Fibroblast of mammary gland (primary cell): ENCODE measurements at places on chromosomes 5 and 9.

DNA sequence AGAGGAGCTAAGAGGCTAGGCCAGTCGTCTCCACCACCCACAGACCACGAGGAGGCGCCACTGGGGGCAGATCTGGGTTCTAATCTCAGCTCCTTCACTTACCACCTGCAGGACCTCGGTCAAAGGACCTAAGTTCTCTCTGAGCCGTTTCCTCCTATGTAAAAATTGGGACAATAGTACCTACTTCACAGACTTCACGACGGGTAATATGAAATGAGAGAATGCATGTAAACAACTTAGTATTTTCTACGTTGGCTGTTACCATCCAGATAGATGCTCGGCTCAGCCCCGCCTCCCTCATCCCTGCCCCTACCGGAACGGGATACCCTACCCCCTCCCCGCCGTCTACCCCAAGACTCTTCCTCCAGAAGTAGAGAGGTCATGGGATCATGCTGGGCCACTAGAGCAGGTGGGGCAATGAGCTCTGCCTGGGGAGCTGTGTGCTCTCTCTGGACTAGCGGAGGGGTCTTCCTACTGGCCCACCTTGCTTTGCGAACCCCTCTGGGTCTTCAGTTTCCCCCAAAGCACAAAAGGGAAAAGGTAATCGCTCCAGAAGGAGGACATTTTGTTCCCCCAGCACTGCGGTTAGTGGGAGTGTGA lies 541 bp downstream of the GNPDA1 start:
- DNase-seq = peak; percentile 65

DNA sequence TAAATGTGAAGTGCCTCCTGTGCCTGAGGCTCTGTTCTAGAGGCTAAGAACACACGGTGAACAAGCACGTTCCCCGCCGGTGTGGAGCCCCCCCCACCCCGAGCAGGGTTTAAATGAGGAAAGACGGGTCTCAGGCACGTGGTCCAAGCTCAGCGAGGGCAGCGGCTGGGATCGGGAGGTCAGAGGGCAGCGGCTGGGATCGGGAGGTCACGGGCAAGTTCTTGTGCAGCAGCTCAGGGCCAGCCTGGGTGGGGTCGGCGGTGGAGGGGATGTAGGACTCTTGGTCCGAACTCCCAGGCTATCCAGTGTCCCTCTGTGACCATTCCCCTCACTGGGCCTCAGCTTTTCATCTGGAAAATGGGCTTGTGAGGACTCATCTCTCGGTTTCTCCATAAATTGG lies 2.7 kb upstream of the GBGT1 start:
- DNase-seq = no peak

DNA sequence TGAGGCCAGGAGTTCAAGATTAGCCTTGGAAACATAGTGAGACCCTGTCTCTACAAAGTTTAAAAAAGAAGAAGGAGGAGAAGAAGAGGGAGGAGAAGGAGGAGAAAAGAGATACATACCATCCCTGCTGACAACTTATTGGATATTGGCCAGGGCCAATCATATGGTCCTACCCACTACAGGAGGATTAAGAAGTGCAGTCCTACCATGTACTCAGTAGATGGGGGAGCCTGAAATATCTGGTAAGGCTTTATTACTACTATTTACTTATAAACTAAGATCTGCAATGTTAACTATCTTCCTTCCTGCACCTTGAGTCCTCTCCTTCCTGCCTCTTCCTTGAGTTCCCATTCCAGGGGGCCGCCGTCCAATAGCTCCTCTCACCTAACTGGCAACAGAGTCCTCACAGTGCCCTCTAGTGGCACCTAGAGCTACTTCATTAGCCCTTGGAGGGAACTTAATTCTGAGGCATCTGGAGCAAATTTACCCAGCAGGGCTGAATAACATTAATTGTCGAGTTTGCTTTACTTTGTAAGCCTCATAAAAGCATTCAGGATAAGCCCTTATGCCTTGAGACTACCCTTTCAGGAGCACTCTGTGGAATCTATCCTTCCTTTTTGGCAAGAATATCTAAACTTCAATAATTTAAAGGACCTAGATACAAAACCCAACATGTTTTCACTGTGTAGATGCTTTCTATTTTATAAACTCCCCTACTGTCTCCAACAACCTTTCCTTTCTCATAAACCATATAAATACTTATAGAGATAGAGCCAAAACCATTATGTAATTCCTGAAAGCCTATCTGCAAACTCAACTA lies 39.1 kb upstream of the RANBP6 start:
- DNase-seq = peak; percentile 73

GRCh38 chr9:127187231-127187956 lies 65.0 kb upstream of the ANGPTL2 start:
- peak; percentile 99 for DNase-seq

DNA sequence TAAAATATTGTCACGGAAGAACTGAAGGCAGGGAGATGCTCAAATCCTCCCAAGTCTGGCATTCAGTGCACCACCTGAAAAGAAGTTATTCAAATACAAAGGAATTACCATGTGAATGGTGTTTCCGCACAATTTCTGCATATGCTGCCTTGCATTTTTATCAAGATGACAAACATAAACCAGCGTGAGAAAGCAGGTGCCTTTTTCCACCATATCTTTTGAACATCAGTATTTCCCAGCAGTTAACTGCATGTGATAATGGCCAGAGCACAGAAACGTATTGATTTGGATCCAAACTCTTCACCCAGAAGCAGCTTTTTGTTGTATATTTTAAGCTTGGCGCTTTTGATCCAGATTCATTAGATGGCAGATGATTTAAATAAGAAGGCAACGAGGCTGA lies 808.0 kb downstream of the TLE1 start:
- DNase-seq = no peak

- DNase-seq = peak; percentile 17
Measured at GRCh38 chr9:69582544-69583297, 89.5 kb downstream of the APBA1 start.

GRCh38 chr5:172402531-172403188 lies 51.7 kb downstream of the SH3PXD2B start:
- no peak for DNase-seq

- peak; percentile 41 for DNase-seq
Measured at GRCh38 chr5:62143268-62144229, 162.5 kb upstream of the KIF2A start.

DNA sequence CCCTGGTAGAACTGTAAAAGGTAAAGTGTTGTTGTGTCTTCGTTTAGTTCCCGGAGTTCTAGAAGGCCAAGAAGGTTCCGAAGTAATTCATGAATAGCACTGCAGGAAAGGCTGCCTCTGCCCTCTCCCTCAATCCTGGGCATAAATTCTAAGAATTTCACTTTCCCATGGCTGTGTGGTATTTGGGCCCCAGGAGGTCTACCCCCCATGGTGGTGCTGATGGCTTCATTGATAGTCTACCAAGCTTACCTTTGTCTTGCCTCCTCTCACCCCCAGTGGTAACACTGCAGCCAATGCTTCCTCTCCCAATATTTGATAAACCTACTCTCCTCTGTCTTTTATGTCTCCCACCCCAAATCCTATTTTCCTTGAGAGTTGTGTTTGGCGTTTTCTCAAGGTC lies 39.5 kb downstream of the ADAMTS16 start:
- no peak for DNase-seq

- no peak for DNase-seq
Measured at GRCh38 chr9:91813176-91813795, 136.7 kb downstream of the ROR2 start.

GRCh38 chr5:38347040-38347763 lies 88.8 kb downstream of the EGFLAM start:
- peak; percentile 25 for DNase-seq

DNA sequence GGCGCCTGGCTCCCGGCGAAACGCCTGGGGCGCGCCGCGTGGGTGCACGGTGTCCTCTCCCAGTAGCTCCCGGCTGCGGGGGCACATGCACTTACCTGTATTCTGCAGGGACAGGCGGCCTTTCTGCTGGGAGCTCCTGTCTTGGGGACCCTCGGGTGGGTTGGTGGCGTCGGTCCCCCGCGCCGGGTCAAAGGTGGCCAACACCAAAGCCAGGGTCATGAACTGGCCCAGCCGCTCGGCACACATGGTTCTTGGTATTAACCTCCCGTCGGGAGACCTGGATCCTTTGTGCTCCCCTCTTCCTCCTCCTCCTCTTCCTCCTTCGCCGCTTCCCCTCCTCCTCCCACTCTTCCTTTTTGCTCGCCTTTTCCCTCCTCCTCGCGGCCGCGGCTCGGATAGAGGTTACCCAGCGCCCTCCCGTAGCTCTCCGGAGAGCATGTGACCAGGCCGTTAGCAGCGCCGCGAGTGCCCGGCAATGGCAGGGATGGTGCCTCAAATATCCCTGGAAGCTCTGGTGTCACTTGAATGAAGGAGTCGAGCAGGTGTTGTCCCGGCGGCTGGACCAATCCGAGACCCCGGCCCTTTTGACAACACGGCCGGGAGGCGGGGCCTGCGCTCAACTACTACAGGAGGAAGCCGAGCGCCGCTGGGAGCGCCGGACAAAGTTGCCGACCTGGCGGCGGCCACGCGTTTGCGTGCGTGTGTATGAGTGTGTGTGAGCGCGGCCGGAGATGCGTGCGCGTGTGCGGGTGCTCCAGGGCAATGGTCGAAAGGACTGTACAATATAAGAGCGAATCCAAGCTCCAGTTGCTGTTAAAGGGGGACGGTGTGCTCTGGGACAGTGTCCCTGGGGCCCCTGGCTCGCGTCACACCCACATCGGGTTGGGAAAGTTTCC lies at the start of gene STC2:
TSS of gene STC2 (minus strand) at position 467 of the 896 bp plus-strand sequence. CDS start at position 246, 221 bp downstream.
- DNase-seq = peak; percentile 47

DNA sequence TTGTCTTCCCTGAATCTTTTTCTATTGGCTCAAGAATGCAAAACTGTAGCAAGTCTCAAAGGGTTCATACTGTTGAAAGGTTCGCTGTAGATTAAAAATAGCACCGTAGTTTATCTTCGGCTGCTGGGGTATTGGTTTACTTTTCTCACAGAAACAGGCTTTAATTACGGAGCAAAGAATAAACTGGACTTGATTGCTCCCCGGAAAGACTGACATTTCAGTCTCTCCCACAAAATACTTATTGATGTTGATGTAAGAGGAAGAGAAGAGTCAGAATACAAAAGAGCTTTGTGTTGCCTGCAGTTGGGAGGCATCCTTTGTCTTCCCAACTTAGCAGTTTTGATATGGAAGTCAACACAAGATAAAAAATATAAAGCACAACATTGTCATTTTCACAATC lies 183.9 kb upstream of the DMAC1 start:
- DNase-seq = no peak

DNA sequence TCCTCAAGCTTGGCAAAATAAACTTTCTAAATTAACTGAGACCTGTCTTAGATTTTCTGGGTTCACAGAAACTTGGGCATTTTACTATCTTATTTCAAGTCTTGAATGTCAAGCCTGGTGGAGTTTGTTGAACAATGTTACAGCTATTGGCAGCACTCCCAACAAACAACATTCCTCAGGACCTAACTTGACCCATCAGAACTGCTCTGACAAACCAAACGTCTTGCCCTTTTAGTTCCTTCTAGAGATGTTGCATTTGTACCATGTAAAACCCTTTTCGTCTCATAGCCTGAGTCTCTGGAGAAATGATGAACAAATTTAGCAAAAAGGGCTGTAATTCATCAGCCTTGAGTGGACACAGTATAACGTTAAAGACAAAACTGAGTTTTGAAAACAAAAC lies 51.1 kb downstream of the GNA14 start:
- peak; percentile 14 for DNase-seq

DNA sequence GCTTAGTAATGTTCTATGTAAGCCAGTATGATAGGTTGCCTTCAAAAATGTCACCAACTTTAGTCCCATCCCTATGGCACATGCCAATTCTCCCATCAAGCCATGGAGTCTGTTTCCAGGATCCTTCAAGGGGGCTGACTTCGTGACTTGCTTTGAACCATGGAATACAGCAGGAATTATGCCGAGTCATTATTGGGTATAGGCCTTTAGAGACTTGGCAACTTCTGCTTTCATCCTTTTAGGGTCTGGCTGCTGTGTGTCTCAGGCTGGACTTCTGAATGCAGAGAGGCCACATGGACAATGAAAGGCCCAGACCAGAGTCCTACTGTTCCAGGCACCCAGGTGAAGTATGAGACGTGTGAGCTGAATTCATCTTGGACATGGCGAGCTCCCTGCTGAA lies 109.8 kb downstream of the DENND1A start:
- DNase-seq = no peak

DNA sequence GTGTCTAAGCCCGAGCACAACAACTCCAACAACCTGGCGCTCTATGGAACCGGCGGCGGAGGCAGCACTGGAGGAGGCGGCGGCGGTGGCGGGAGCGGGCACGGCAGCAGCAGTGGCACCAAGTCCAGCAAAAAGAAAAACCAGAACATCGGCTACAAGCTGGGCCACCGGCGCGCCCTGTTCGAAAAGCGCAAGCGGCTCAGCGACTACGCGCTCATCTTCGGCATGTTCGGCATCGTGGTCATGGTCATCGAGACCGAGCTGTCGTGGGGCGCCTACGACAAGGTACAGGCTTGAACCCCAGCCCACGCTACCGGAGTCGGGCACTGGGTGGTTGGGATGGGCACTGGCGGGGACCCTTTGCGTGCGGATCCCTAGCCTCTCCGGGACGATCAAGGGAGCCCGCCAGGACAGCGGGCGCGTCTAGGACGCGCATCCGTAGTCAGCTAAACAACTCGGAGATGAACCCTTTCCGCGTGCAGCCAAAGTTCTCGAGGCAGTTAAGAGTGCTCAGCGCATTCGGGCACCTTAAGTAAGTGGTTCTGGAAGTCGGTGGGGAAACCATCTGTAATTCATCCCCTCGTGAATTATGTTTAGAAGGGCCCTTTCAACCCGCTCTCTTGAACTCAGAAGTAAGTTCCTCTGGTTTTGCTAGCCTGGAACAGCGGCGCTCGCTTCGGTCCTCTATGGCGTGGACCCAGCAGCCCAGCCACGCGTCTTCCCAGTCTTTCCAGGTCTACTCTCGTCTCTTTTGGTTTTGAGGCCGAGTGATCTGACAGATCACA lies 1.3 kb downstream of the KCNN2 start:
- no peak for DNase-seq

GRCh38 chr5:56352808-56353590 lies 119.9 kb upstream of the ANKRD55 start:
- DNase-seq = no peak

GRCh38 chr9:36163049-36163785 lies 6.0 kb upstream of the CCIN start:
- peak; percentile 84 for DNase-seq

DNA sequence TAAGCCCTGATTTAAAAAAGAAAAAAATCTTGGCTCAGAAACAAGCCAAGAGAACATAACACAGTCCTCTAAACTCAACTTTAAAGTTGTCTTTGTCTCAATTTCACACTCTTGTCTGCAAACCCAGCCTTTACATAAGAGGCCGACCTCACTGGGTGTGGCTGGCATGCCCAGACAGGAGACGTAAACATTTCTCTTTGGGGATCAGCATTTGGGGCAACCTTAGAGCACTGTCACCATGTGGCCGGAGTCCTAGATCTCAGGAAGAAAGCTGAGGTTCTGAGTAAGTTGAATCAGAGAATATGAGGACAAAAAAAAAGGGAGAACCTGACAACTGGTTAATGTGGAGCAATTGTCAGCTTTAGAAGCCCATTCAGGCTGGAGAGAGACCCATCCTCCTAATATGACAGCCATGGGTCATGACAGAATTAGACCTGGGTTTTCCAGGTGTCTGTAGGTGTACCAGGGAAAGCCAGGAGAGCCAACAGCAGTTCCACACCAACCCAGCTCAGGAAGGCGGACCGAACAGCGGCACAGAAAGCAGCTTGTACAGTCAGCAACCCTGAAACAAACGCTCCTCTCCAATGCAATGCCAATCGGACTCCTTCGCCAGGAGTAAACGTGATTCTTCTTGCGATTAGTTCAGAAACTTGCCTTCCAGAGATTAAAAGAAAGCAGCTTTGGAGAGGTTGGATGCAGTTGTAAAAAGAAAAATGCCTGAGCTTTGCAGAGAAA lies 97.9 kb upstream of the MAP3K1 start:
- DNase-seq = no peak
